ENCODE measurements at places on chromosomes 3 and 15. TPM values are rescaled to one million over a fixed set of nuclear protein-coding genes. Genes with fewer than 3 reads are reported as not detected.

IL5RA gene
- total RNA-seq: not detected

UROC1 gene
- not detected for total RNA-seq

EXD1 gene
- total RNA-seq: not detected

GOLGA8N gene
- total RNA-seq: not detected

DNA sequence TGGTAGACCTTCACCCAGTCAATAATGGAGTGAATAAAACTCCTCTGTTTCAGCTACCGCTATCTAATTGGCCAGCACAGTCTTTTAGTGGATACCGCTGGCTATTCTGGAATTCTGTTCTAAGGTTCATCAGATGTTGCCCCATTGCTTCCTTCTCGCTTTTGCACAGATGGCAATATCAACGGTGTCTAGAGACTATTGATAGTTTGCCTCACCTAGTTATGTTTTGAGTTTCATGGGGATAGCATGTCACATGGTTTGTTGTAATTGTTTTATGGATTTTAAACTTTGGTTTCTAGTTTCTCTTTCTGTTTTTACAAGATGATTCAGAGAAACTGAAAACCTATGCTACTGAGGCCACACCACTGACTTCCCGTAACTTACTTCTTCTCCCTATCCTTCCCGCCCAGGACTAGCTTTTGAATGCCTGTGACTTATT is 2.0 kb downstream of the XRN1 start:
- peak; percentile 12 for DNase-seq

- DNase-seq: no peak
These were observed 173.3 kb downstream of the PDZRN3 start for GRCh38 chr3:73451301-73451944.

DNA sequence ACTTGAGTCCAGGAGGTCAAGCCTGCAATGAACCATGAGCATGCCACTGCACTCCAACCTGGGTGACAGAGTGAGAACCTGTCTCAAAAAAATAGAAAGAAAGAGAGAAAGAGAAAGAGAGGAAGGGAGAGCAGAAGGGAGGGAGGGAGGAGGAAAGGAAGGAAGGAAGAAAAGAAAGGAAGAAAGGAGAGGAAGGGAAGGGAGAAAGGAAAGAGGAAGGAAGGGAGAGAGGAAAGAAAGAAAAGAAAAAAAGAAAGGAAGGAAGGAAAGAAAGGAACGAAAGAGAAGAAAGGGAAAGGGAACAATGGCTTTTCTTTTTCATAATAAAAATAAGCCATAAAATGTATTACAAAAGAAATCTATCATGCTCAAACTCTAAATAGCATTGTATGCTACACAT is 116.9 kb downstream of the ZNF385D start:
- DNase-seq: no peak

GRCh38 chr3:194109192-194109863 is 26.6 kb upstream of the HES1 start:
- DNase-seq: no peak

DNA sequence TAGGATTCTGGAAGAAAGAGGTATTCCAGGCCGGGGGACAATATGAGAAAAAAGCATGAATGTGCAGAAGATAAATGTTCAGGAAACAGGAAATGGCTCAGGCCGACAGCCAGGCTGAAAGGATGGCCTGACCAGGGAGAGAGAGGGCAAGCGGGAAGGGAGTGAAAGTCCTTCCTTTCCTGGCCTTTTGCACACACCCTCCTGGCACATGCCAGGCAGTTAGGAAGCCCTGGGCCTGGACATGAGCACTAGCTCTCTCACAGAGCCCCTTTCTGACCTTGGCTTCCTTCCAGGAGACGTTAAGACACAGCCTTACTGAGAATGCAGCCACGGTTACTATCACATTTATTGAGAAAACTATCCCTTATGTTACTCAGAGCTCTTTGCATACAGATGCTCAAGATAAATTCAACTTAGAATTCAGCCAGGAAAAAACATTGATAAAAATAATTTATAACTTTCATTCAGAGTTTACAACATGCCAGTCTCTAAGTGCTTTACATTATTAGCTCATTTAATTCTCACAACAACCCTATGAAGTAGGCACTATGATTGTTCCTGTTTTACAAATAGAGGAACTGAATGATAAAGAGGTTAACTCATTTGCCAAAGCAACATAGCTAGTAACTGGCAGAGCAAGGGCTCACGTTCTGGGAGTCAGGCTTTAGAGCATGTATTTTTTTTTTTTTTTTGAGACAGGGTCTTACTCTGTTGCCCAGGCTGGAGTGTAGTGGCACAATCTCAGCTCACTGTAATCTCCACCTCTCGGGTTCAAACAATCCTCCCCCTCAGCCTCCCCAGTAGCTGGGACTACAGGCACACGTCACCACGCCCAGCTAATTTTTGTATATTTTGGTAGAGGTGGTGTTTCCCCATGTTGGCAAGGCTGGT is 39.4 kb upstream of the SMAD3 start:
- peak; percentile 51 for DNase-seq

GRCh38 chr3:195537995-195538394 is 5.1 kb downstream of the PPP1R2 start:
- no peak for DNase-seq

GRCh38 chr15:34341381-34342212 is 1.3 kb downstream of the NOP10 start:
- no peak for DNase-seq

DNA sequence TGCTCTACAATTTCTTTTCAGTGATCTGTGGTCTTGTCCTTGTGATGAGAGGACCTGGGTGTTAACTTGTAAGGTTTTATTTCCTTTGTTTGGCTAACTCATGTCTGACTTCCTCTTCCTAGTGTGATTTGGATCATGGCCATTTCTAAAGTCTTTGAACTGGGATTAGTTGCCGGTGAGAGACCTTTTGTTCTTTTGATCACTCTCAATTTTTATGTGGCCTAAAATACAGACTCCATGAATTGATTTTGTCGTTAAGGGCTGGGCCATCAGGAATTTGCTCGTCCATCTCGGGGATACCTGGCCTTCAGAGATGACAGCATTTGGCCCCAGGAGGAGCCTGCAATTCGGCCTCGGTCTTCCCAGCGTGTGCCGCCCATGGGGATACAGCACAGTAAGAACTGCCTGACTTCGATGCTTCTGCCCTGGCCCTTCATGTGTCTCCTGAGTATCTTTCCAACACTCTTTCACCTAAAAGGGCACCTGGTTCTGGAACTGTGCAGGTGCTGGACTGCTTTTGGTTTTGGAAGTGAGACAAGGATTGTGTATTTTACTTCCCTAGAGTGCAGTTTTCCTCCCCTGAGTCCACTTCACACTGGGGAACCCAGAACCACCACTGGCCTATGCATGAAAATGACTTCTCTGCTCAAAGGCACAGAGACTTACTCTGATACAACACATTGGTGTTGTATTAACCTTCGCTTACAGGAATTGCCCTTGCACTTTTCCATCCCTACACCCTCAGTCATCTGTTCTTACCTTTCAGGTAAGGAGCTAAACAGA is 13.1 kb upstream of the LRRC2 start:
- peak; percentile 65 for DNase-seq

DNA sequence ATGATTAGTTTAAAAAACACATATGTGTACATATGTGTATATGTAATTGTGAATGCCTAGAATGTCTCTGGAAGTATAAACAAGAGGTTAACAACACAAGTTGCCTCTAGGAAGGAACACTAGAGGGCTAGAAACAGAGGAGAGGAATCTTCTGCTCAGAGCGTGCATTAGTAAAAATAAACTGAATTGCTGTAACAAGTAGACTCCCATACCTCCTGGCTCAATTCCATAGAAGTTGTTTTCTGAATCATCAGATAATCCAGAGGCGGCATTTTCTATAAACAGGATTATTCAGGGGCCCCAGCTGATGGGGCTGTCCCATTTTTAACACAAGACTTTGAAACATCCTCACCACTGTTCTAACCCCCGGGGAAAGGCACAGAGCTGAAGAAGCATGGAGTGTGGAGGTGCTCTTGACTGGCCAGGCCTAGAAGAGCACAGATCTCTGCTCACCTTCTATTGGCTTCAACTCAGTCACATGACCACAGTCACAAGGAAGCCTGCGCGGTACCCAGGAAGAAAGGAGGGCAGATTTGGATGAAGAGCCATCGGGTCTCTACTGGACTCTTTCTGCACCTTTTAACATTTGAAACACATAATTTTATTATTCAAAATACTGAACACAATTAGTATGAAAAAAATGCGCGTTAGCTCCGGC is 145.7 kb downstream of the TLE3 start:
- peak; percentile 12 for DNase-seq

DNA sequence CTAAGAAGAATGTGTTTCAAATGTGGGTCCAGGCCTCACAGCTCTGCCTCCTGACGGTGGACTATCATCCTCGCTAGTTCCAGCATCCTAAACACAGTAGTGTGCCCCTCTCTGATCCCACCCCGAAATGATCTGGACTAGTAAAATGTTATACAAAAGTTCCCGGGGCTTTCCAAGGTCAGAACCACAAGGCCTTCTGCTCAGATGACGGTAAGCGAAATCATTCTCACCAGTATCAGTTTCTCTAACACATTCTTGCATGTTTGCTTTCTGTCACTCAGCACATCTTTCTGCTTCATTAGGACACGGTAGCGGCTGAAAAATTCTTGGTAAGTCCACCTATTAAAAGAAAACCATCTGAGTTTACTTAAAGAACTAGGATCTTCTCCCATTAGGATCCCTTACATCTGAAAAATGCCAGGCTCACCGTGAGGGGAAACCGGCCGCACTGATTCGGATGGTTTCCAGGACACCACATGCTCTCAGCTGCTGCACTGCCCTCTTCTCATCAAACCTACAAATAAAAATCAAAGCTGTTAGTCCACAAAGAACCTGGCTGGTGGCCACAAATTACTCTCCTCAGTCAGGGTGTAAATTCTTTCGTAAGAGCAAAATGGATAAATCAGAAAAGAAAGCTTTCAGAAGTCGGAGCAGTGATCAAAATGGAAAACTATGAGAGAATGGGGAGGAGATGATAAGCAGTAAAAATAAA is 83.9 kb upstream of the MYO5C start:
- DNase-seq: no peak

- DNase-seq: no peak
These were observed 68.2 kb downstream of the TFDP2 start for GRCh38 chr3:142081178-142081577.

DNA sequence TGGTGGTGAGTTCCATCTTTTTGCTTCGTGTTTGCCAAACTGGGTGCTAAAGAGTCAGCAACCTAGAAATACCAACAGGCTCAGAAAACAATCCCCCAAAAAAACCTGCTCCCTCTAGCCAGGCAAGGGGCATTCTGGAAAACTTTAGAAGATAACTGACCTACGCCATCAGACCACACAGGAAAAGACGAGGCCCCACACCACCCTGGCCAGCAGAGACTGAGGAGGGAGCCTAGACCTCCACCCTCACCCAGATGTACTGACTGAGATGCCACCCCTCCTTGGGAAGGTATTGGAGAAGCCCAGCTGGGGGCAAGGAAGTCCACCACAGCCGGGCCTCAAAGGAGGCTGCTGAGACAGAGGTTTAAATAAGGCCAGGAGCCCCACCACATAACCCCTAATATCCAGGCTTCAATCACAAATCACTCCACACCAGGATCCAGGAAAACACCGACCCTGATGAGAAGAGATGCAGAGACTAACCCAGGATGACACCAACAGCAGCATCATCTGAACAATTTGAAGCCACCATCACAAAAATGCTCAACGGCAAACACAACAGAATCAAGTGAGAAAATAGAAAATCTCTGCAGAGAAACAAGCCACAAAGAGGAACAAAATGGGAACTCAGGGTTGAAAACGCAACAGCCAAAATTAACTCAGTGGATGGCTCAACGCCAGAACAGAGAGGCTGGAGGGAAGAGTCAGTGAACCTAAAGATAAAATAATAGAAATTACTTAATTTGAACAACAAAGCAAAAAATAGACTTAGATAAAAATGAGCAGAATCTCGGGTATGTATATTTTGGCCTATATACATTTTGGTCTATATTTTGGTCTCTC is 61.0 kb downstream of the TPRA1 start:
- DNase-seq: no peak

DNA sequence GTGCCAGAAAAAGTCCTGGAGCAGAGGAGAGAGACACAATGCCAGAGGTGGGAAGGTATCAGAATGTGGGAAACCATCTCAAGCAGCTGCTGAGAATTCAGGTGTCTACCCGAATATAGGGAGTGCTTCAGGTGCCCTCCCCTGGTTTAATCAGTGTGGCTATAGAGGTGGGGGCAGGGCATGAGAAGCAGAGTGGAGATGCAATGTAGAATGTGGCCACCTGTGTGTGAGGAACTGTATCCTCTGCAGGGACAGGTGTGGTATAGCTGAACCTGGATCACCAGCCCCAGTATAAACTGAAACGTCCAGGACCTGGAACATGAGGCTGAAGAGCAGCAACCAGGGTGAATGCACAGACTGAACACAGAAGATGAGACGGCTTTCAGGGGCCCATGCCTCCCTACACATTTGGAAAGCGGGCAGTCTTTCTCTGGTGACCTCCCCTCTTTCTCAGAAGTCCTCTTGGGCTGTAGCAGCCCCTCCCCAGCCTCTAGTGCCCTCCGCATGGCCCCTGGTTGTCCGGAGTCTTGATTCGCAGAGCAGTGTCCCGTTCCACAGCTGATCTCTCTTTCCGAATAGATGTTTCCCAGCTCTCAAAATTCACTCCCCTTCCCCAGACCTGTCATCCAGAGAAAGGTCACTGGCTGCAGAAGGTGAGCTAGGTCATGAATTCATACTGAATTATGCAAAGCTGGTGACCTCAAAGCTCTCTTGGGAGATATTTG is 103.1 kb downstream of the ABHD5 start:
- no peak for DNase-seq

- no peak for DNase-seq
These were observed 395.4 kb upstream of the ADAMTS9 start for GRCh38 chr3:65083240-65083639.

Measured in HT-29 (cell line).